ENCODE measurements at places on chromosomes 11 and 22.

DNA sequence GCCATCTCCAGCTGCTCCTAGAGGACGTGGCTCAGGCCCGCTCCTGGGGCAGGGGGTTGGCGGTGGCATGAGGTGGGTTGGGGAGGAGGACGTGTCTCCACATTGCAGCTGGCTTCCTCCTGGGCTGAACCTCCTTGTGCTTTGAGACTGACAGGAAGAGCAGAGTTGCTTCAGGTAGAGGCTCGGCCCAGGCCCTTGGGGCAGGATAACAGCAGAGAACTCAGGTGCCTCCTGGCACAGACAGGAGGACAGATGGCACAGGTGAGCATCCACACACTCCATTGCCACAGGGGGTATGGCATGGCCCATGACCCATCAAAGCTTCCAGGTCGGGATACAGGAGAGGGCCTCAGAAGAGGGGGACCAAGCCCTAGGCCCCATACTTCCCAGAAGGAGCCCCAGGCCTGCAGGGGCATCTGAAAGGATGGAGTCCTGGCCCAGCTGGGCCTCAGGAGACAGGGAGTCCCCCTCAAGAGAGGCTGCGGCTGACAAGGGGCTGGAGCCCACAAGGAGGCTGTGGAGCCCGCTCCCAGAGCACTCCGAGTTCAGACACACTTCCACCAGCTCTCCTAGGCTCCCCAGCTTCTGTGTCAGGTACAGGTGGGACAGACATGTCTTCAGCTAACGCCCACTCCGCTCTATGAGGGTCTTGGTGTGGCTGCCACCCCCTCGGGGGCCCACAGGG, 2.0 kb upstream of the KLHL35 start:
- no peak for DNase-seq

DNA sequence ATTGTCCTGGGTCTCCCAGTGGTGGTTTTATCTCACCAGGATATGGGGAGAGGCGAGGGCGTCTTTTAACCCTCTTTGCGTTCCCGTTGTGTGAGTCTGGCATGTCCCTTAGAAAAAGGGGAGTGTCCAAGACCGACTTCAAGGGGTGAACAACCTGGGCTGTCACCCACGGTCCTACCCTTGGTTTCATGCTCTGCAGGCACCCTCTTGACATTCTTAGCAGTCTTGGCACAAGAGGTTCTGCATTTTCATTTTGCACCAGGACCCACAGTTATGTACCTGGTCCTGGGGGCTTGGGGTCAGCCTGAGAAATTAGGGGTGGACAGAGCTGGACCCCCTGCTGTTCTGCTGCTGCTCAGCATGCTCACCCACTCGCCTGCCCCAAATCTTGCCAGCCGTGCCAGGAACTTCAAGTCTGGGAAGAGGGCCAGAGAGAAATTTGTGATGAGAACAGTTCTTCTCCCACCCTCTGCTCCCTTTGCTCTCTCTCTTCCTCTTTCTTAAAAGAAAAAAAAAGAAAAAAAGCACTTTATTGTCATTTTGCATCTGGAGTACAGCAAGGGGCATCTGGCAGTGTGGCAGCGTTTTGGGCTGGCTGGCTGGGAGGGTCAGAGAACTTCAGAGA, 471.2 kb downstream of the MIAT start:
- no peak for DNase-seq

DNA sequence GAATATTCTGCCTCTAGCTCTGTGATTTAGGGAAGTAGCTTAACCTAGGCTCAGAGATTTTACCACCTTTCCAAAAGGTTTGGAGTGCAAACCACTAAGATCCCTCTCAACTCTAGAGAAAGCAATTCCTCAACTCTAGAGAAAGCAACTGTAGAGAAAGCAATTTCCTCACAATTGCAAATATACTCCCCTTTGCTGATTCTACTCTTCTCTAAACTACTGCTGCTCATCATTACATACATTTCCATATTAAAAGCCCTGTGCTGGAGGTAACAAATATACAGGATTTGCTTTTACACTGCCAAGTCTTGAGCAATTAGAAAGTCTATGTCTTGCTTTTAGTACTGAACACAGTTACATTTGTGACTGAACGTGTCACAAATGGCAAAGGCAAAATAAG, 48.2 kb downstream of the ALG9 start:
- no peak for DNase-seq

GRCh38 chr11:8773916-8774539, 91.4 kb downstream of the RPL27A start:
- no peak for DNase-seq

GRCh38 chr22:32932176-32932575, 126.0 kb downstream of the SYN3 start:
- no peak for DNase-seq

GRCh38 chr11:30485222-30485621, 100.9 kb downstream of the MPPED2 start:
- DNase-seq: no peak

- DNase-seq: no peak
These were observed 4.8 kb upstream of the JHY start for GRCh38 chr11:122877732-122878131.

DNA sequence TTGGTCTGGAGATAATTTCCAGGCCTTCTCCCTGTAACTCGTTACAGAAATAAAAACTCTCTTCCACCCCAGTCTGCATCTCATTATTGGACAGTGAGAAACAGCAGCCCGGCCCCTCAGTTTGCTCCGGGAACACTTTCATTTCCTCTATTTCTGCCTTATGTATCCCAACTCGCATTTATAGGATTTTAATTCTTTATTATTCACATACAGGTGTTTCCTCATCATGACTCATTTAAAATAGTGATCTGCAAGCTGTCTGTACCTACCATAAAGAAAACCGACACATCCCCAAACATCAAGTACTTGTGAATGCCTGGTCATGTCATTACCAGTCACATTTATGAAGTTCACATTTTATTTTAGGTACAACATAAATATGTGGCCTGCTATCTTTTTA, 42.8 kb downstream of the PIWIL3 start:
- DNase-seq: no peak

GRCh38 chr11:843818-844692, 1.4 kb downstream of the TSPAN4 start:
- peak; percentile 92 for DNase-seq

GRCh38 chr11:69317401-69318092, 23.6 kb downstream of the MYEOV start:
- no peak for DNase-seq

GRCh38 chr11:65692367-65692766, 19.7 kb upstream of the KAT5 start:
- no peak for DNase-seq

- no peak for DNase-seq
These were observed 18.5 kb upstream of the MUC2 start for GRCh38 chr11:1055990-1056771.

GRCh38 chr22:19063581-19064353, 58.4 kb downstream of the DGCR2 start:
- no peak for DNase-seq

- DNase-seq: no peak
These were observed 47.8 kb upstream of the SERPIND1 start for GRCh38 chr22:20725987-20726558.

GRCh38 chr11:132942611-132943356, 589.5 kb downstream of the OPCML start:
- no peak for DNase-seq

DNA sequence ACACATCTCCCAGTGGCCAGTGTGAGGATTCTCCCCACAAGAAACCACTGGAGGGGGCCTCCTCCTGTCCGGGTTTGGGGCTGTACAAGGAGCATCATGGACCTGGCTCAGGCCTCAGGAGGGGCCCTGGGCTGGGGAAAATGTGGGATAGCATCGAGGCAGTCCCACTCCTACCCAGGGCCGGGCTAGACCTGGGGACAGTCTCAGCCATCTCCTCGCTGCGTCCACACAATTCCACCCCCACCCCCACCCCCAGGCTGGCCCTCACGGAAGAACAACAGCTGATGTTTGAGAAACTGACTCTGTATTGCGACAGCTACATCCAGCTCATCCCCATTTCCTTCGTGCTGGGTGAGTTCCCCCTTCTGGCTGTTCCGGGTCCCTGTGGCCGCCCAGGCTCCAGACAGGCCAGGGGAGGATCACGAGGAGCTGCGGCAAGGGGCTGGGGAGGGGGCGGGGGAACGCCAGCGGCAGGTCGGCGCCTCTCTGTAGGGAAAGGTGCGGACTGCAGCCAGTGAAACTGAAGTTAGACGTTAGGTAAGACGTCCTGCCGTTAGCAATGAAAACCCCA, 4.8 kb downstream of the BEST1 start:
- DNase-seq: peak; percentile 66

DNA sequence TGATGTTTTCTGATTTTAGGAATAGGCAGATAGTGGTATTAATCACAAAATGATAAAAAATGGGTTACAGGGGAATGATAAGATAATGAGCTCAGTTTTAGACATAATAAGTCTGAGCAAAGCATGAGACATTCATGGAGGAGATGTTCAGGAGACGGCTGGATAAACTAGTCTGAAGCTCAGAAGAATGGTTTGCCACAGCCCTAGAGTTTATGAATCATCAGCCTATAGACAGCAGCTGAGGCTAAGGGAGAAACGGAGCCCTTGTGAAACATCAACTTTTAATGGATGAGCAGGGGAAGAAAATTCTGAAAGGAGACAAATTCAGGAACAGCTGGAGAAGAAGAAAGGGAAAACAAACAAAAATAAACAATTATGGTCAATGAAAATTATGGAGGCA, 87.2 kb downstream of the RELT start:
- DNase-seq: no peak

- no peak for DNase-seq
These were observed 46.8 kb downstream of the SLN start for GRCh38 chr11:107665018-107665417.

DNA sequence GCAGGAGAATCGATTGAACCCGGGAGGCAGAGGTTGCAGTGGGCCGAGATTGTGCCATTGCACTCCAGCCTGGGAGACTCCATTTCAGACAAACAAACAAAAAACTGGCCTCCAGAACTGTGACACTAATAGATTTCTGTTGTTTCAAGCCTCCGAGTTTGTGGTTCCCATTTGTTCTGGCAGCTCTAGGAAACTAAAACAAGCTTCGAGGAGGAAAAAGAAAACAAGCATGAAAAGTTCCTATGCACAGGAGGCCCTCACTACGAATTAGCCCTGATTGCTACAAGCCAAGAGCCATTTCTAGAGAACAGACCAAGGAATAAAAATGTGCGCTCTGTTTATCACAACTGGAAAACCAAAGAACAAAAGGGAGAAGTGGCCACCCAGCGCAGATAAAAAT, 47.8 kb upstream of the SHANK2 start:
- no peak for DNase-seq

DNA sequence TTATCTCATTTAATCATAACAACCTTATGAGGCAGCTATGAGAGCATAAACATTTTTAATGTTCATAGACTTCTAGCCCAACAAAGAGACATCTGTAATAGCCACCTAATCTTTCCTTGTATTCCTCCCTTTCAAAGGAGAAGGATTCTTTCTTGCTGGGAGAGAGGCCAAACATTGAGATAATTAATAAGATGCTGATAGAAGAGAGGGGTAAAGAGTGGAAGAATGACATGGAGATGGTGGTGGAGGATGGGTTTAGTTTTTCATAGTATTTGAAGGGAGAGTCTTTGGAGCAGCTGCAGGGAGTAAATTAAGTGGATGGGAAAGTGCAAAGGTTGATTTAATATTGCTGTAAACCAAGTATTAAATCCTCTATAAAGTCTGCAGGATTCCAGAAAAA, 57.9 kb downstream of the ARL14EP start:
- DNase-seq: no peak

DNA sequence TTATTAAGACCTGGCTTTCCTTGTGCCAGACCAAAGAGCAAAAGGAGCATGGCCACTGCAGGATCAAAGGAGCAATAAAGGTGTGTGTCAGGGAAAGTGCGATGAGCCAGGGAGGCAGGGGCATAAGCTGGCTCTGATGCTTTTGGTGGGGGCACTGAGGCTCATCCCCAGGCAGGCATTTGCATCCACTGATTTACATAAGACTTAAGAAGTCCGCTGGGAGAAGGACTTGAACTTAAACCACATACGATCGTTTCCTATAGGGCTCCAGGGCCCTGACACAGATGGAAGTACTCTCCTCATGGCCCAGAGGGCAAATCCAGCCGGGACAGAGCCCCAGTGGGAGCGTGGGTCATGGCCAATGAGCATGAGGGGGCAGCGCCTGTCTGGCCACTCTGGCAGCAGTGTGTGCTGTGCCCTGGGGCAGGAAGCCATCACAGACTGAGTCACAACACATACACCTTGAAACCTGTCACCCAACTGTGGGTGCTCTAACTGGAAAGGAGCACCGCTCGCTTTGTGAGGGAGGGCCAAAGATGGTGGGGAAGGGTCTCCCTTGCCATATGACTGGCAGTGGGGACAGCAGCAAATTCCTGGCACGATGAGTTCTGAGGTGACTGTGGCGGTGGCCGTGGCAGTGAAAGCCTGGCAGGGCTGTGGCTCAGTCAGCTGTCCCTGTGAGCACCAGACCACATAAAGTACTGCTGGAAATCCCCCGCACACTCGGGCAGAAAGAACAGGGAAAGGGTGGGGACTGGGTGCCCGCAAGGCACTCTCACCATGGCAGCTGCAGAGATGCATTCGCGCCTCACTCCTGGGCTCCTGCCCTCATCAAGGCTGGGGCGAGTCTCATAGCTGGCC, 79.4 kb upstream of the LMO1 start:
- no peak for DNase-seq

- no peak for DNase-seq
These were observed 65.9 kb downstream of the TRMU start for GRCh38 chr22:46401370-46401769.

- DNase-seq: peak; percentile 12
These were observed 78.7 kb downstream of the PHF21B start for GRCh38 chr22:44931077-44931540.

DNA sequence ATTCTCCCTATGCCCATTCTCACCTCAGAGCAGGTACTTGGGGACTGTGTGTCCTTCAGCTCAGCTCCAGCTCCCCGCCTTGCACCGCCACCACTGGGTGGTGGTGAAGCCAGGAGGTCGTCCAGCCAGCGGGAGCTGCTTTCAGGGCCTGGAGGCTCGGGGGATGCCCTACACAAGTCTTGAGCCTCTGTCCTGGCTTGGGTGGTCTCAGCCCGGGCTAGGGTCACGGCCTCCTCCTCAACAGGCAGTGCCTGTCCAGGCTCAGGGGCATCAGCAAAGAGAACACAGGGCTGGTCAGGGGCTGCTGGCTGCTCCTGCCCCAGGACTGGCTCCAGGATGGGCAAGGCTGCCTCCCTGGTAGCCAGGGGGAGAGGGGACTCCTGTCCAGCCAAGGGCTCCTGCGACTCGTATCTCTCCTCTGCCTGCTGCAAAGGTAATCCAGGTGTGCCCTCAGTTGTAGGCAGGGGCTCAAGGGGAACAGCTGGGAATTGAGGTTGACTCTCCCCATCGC, 12.2 kb downstream of the TNKS1BP1 start:
- DNase-seq: no peak

DNA sequence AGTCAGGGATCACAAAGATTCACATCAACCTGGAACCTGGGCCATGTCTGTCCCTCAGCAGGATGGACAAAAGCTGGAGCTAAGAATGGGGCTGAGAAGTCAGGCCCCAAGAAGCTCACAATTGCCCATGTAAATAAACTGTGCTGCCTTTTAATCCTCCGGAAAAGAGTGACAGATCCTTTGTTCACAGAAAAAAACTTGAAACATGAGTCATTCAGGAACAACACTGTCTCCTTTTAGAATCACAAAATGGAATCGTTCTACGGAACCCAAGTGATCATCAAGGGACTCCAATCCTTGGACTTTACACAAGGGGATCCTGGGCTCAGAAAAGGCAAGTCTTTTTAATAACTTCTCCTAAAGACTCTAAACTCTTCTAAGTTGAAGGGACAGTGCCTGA, 36.1 kb downstream of the RELT start:
- DNase-seq: no peak

- no peak for DNase-seq
These were observed 163.5 kb downstream of the CSNK2A3 start for GRCh38 chr11:11189506-11189905.

GRCh38 chr22:46451741-46452140, 85.7 kb downstream of the CELSR1 start:
- DNase-seq: no peak

GRCh38 chr22:40176921-40177737, 596 bp upstream of the TNRC6B start:
- no peak for DNase-seq

Measured in AG09319 (cell line).